ENCODE measurements at places on chromosomes 3 and 15. TPM values are rescaled to one million over a fixed set of nuclear protein-coding genes. Genes with fewer than 3 reads are reported as not detected.

DNA sequence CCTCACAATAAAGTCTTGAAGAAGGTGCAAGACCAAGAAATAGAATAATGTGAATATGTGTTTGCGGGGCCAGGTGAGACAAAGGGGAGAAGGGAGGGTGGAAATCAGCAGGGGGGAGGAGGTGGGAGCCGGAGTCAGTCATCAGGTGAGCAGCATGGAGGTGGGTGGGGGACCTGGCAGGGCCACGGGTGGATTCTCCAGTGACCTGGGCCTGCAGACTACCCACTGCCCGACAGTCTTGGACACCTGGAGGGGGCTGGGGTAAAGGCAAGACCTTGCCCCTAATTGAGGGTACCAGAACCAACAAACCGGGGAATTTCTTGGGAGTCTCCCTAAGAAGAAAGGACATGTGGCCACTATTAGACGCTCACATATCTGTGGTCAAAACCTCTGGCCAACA is 95.8 kb downstream of the CHSY1 start:
- no peak for DNase-seq

- DNase-seq = no peak
Measured at GRCh38 chr3:21328711-21329390, 422.2 kb downstream of the ZNF385D start.

GRCh38 chr15:94246016-94246415 is 14.7 kb downstream of the MCTP2 start:
- no peak for DNase-seq

The ZBTB47 gene
- polyA plus RNA-seq = 11.8 TPM

The LRRIQ4 gene
- not detected for polyA plus RNA-seq

DNA sequence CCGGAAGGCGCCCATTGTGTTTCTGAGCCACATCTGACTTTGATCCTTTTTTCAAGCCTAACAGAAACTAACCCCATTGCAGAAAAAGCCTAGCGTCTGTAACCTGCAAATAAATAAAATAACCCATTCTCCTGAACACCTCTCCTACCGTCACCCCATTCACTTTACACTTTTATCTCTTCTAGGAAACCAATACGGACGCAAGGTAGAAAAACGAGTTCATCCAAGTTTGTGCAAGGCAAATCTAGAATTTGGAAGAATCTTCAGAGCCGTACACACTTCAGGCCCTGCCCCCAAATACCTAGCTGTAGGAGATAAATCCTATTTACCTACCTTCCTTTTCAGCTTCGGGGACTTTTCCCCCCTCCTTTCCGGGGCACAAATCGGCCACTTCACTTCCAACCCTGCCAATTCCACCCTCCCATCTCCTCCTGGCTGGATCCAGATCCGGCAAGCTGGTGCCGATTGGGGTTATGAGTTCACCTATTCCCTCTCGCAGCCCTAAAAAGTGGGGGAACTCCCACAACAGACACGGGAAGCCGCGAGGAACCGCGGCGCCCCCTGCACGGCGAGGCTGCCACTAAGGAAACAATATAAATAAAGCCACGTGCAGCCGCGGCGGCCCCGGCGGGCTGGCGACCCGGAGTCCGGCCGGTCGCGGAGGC is 987 bp downstream of the PRTG start:
- DNase-seq = no peak

- DNase-seq = no peak
Measured at GRCh38 chr15:63931556-63931955, 97.8 kb upstream of the HERC1 start.

All from AG04450 (cell line).